ENCODE measurements at places on chromosomes 7 and 10.

- DNase-seq = no peak
Measured at GRCh38 chr10:4280461-4281189, 495.6 kb upstream of the KLF6 start.

GRCh38 chr10:125257521-125258108, 97.3 kb upstream of the CTBP2 start:
- no peak for DNase-seq

DNA sequence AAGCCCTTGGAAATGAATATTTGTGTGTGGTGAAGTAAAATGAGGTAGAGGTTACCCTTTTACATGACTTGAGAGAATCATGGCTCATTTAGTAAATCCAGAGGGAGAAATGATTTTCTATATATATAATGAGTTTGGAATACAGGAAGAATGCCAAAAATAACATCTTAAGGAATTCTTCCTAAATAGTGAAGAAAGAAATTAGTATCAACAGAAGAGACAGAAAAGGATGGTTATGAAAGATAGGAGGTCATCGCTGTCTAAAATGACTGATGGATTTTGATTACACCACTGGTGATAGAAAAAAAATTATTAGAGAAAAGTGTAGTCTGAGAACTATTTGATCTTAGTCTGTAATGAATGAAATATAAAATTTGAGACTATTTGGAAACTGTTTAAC, 283.0 kb downstream of the ADK start:
- DNase-seq = no peak

DNA sequence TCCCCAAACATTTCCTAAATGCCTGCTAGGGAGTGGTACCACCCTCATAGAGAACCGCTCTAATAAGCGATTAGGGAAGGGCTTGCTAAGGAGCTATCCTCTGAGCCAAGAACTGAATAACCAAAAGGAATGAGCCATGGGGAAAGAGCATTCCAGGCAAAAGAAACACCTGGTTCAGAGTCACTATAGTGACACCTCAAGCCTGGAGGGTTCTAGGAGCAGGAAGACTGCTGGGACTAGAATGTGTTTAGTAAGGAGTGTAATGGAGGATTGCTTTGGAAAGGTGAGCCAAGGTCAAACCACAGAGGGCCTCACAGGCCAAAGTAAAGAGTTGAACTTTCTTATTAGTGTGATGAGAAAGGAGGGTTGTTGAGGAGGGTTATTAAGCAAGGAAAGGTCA, 38.7 kb upstream of the NRBF2 start:
- no peak for DNase-seq

DNA sequence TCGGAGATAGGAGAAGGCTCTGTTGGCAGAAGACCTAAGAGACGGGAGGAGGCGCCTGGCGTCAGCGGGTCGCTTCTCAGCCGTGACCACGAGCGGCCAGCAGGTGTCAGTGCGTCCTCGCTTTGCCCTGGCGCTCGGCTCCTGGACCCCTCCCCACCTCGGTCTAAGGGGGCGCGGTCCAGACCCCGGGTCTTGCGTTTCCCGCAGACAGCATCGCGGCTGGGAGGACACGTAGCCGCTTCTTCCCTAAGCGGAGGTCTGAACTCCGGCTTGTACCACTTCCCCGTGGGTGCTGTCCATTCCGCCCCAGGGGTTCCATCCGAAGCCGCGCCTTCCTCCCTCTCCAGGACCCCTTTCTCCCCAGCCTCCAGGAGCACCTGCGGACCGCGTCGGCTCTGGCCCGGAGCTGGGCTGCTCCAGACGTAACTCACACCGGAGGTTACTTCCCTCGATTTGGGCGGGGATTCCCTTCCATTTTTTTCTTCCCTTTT, 593 bp upstream of the ADRA2A start:
- peak; percentile 55 for DNase-seq

DNA sequence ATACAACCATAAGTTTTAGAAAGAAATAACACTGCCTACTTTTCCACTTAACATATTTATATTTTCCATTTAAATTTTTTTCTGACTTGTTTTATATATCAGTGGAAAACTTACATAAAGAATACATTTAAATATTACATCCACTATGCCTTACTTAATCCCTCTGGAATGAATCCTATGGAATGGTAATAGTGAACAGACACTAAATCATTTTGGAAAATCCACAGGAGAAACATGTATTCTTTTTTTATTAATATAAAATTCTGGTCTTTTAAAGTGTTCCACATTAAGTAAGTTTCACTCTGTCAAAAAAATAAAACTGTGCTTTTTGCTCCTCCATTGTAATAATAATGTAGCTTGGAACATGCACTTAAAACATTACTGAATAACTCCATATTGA, 236.8 kb upstream of the LRRN3 start:
- no peak for DNase-seq

GRCh38 chr10:7634142-7634894, 32.4 kb downstream of the ITIH5 start:
- no peak for DNase-seq

GRCh38 chr10:83806717-83807116, 332.6 kb upstream of the GHITM start:
- no peak for DNase-seq

DNA sequence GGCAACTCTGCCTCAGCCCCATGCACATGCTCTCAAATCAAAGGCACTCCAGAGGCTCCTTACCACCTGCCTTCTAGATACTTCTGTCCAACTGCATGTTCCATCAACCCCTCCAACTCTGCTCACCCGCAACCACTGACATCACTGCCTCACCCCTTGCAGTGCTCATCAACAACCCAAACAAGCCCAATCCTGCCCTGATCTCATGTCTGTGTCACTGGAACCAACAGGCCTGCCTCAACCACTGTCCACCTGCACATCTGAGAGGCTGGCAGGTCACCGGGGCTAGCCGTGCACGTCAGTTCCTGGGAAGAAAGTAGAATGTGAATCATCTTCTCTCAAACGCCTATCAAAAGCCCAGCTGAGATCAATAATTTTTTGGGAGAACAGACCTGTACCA, 33.3 kb downstream of the CTBP2 start:
- DNase-seq = no peak

- DNase-seq = no peak
Measured at GRCh38 chr10:15367296-15368085, 3.6 kb downstream of the FAM171A1 start.

GRCh38 chr10:74488907-74489306, 337.5 kb upstream of the KAT6B start:
- DNase-seq = no peak

GRCh38 chr7:14604606-14605005, 297.9 kb downstream of the DGKB start:
- no peak for DNase-seq

DNA sequence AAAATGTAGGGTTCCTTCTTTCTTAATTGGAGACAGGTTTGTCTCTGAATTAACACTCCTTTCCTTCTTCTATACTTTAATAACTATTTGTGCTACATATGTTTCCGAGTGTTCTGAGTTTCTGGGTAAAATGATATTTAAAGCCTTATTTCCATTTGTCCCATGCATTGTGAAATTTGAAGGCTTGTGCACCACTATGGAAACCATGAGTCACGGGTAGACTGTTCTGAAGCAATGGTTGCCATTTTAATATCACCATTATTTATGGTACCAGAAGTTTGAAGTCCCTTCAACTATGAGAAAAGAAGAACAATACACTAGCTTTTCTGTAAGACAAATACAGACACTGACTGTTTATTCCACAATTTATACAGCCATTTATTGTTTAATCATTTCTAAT, 44.7 kb upstream of the ZEB1 start:
- no peak for DNase-seq

DNA sequence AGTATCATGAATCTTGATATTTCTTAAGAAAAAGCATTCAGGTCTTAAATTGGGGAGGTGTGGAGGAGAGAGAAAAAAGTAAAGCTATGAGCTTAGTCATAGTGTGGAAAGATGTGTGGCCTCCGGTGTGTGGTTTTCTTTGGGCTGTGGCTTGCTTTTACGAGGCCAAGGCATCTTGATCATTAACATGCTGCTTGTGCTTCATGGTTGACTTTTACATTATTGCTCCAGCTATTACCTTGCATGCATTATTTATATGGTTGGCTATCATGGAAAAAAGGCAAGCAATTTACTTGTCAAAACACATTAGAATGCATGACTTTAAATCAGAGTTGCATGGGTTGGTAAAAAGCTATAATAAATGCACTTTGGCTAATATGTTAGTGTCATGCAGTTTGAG, 300.7 kb upstream of the ADARB2 start:
- DNase-seq = no peak

- DNase-seq = no peak
Measured at GRCh38 chr7:29606287-29606721, 42.7 kb downstream of the PRR15 start.

GRCh38 chr10:48554246-48554645, 50.6 kb downstream of the ARHGAP22 start:
- DNase-seq = no peak

DNA sequence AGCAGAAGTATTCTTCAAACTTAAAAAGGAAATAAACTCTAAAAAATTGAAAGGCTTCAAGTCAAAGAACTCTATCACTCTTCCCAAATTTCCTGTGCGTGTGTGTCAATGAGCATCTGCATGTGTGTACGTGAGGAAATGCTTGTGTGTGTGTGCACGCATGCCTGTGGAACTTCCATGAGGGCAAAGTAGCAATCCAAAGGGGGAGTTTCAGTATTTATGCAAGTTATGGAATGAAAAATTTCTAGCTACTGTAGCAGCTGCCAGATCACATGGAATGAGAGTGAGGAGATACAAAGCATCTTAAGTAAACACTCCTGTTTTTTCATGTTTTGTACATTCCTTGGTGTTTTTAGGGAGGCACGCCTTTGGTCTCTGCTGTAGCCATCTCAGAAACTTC, 152.6 kb downstream of the RAPGEF5 start:
- no peak for DNase-seq

DNA sequence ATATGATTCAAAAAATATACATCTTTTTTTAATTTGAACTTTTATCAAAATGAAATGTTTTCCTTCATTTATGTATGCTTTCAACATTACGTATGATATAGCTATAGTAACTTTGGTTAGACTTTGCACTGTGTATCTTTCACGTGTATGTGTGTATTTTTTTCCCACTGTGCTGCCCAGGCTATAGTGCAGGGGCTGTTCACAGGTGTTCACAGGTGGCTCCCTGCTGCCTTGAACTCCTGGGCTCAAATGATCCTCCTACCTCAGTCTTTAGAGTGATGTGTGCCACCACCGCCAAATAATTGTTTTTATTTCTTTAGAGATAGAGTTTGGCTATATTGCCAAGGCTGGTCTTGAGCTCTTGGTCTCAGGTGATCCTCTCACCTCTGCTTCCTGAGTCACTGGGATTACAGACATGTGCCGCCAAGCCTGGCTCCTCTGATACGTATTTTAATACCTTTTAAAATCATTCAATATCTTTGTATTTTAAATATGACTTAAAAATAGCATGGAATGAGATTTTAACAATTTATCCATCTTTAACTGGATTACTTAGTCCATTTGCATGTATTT, 29.0 kb downstream of the FANK1 start:
- DNase-seq = no peak

DNA sequence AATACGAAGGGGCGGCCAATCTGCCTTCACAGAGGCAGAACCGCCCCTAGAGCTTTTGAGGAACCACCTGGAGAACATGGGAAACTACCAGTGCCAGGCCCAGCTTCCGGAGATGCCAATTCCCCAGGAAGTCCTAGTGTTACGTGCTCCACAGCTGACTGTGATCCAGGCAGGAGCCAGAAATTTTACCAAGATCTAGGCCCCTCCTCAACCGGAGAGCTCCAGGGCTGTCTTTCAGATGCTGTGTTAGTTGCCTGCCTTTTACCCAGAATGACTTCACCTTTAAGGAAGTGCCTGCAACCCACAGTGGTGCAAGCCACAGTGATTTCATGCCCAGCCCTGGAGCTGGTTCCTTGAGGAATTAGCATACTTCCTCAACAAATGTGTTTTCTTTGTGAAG, 62.9 kb downstream of the ELMO1 start:
- DNase-seq = no peak

- DNase-seq = peak; percentile 18
Measured at GRCh38 chr10:132654708-132655661, 117.4 kb downstream of the INPP5A start.

- no peak for DNase-seq
Measured at GRCh38 chr7:143177374-143178119, 5.7 kb upstream of the TAS2R39 start.

- DNase-seq = no peak
Measured at GRCh38 chr10:11586170-11586569, 25.3 kb downstream of the USP6NL start.

- no peak for DNase-seq
Measured at GRCh38 chr7:85771516-85771915, 584.7 kb upstream of the SEMA3D start.

DNA sequence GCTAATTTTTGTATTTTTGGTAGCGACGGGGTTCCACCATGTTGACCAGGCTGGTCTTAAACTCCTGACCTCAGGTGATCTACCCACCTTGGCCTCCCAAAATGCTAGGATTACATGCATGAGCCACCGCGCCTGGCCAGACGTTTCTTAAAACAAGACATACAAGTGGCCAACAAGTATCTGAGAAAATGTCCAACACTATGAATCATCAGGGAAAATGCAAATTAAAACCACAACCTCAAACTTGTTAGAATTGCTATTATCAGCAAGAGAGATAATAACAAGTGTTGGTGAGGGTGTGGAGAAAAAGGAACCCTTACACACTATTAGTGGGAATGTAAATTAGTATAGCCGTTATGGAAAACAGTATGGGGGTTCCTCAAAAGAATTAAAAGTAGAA, 148.6 kb downstream of the SUGCT start:
- no peak for DNase-seq

DNA sequence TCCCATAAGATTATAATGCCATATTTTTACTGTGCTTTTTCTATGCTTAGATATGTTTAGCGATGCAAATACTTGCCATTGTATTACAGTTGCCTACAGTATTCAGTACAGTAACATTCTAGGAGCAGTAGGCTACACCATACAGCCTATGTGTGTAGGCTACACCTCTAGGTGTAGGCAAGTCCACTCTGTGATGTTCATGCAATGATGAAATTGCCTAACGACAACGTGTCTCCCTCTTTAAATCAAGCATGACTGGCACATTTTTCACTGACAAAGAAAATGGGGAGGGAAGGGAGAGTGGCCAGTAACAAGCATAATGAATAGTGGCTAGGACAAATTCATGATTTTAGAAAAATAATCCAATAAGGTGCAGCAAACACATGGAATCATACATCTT, 1.7 kb downstream of the NCAPG2 start:
- no peak for DNase-seq

GRCh38 chr10:132110111-132110521, 44.4 kb downstream of the JAKMIP3 start:
- no peak for DNase-seq

DNA sequence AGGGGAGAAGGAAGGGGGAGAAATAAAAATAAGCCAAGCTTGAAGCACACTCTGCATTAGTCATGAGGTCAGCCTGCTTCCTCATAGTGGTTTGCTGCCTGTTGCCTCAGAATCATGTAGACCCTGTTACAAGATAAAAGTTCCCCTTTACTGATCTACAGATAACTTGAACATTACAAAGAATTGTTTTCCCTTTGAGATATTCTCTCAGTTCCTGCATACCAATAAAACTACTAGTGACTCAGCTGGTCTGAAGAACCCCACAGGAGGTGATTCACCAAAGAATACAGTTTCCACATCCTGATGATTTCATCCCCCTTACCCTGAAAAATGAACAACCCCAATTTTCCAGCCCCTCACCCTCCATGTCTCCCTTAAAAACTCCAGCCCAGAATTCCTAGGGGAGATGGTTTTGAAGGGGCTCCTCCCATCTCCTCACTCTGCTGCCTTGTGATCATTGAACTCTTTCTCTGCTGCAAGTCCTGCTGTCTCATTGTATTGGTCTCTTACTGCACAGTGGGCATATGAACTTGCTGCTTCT, 31.5 kb upstream of the NRP1 start:
- DNase-seq = peak; percentile 23

Measured in stimulated activated CD4-positive, alpha-beta T cell treated with anti-CD3 and anti-CD28 coated beads, TNF-alpha, amount 100 ng/mL, for 48 hours (primary cell).